Activated T-helper 9 cell treated with anti-CD3 and anti-CD28 coated beads, Interleukin-2, amount 50 U/mL, for 16 hours (primary cell): ENCODE measurements at places on chromosomes 5 and 9.

GRCh38 chr5:179759581-179760551, 27.2 kb downstream of the MAML1 start:
- no peak for DNase-seq

DNA sequence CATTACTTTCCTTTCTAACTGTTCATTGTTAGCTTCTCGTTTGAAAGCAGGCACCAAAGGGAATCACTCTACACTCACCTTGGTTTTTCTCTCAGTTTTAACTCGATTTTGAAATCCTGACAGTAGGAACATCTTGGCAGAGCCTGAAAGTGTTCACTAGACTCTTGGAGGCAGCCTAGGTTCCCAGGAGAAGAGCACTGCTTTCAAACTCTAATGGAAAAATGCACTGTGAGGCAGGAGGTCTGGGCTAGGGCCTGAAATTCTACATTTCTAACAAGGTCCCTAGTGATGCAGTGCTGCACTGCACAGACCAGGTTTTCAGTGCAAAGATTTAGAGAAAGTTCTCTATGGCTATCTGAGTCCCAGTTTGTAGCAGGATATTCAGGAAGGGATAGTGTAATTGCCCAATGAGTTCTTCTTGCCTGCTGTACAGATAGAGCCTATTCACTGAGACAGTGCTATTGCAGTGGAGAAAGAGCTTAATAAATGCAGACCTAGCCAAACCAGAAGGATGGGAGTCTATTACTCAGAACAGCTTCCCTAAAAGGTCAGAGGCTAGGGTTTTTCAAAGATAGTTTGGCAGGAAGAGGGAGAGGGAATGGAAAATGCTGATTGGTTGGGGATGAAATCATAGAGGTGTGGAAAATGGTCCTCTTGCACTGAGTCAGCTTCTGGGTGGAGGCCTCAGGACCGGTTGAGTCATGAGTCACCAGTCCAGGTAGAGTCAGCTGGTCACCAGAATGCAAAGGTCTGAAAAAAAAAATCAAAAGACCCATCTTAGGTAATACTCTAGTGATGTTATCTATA, 153.9 kb downstream of the GPBP1 start:
- no peak for DNase-seq

DNA sequence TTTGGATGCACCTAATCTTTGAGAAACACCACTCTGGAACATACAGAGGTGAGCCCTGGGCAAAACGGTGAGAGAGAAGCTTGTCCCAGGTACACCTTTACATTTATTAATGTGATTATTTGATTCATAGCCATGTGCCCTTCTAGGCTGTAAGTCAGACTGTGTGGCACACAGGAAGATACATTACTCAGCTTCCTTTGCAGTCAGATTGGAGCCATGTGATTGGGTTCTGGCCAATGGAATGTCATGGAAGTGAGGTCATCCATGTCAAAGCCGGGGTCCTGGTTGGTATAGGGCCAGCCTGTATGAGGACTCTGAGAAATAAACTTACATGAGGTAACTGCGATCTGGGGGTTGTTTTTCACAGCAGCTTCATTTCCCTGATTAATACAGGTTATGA, 106.8 kb upstream of the CD180 start:
- DNase-seq, result no peak

DNA sequence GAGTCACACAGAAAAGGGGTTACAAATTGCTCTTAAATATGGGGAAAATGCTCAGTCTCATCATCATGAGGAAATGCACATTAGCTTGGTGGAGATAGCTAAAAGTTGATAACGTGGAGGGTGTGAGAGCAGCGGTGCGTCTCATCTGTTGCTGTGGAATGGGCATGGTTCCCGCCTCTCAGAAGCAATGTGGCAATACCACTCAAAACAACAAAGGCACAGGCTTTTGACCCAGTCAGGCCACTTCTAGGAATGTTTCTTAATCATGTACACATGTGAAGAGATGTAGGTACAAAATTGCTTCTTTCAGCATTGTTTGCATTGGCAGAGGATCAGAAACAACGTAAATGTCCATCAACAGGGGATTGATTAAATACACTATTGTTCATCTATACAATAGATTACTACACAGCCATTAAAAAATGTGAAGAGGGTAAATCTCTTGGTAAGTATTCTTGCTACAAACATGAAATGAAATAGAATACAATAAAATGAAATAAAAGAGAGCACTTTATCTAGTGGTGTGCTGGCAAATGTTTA, 212.6 kb upstream of the MSX2 start:
- DNase-seq, result no peak

DNA sequence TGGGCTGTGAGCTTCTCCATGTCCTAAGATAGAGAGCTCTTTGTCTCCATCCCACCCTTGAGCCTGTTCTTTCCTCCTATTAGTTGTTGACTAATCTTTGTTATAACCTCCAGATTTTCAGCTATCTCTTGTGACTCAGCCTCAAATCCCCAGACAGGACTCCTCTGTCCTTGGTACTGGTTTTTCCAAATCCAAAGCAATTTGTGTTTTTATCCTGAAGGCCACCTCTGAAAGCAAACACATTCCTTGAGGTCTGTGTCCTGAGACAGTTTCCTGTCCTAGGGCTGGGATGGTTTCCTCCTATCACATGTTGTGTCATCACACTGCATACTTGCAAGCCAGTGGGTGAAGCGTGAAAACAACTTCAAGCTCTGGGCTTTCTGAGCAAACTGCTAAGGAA, 8.5 kb downstream of the TNC start:
- DNase-seq, result no peak
